ENCODE measurements at places on chromosomes 5 and 9.

- DNase-seq: peak; percentile 48
These were observed 44.9 kb upstream of the HCN1 start for GRCh38 chr5:45741110-45741509.

- DNase-seq: no peak
These were observed 296.9 kb downstream of the TLE4 start for GRCh38 chr9:79868567-79869189.

GRCh38 chr5:396531-396961 lies 46.4 kb upstream of the EXOC3 start:
- DNase-seq: no peak

- no peak for DNase-seq
These were observed 112.7 kb downstream of the OSTF1 start for GRCh38 chr9:75200892-75201470.

DNA sequence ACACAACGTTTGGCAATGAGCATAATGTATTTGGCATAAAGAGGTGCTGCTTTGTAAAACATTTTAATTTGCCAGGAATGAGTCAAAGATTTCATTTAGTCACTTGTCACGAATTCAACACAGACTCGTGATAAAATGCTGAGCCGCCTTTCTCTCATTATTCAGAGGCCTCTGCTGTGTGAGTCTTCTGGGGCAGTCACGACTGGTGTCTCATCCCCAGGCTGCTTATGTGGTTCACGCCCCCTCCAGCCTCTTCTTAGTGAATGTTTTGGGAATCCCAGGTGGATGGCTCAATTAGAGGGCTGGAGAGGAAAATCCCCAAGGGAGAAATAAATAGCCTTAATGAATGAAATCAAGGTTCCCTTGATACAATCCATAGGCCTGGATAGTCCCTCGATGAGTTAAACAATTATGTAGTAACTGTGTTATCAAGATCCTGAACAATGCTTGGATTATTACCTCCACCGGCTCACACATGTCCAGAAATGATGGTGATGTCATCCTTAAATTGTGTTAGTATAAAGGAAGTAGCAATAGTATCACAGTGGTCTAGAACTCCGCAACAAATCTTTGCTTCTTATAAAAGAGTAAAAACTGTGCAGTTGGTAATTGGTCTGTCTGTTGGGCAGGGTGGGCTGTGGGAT lies 192.1 kb upstream of the ADAMTS16 start:
- DNase-seq: no peak

GRCh38 chr5:107389775-107390148 lies 281.0 kb downstream of the EFNA5 start:
- DNase-seq: no peak

GRCh38 chr9:98533132-98533531 lies 175.6 kb downstream of the GABBR2 start:
- no peak for DNase-seq

- no peak for DNase-seq
These were observed 131.0 kb downstream of the PBX3 start for GRCh38 chr9:125878164-125878631.

DNA sequence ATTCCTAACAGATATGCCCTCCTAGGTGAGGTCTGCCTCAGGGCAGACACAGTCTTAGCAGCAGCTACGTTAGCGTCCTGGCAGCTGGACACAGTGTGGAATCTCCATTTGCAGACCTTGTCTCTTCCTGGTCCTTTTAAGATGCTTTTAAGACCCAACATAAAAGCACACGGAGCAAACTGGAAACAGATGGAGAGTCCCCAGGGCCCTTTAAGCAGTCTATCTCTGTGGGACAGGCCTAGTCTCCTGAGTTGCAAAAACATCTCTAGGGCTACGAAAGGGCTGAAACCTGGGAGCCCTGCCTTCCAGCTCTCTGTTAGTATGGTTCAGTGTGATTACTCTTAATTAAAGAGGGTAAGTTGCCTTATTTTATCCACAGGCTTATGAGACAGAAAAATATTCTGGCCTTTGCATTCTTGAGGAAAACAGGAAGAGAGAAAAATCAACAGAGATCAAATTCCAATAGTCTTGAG lies 66.0 kb upstream of the GNA14 start:
- no peak for DNase-seq

DNA sequence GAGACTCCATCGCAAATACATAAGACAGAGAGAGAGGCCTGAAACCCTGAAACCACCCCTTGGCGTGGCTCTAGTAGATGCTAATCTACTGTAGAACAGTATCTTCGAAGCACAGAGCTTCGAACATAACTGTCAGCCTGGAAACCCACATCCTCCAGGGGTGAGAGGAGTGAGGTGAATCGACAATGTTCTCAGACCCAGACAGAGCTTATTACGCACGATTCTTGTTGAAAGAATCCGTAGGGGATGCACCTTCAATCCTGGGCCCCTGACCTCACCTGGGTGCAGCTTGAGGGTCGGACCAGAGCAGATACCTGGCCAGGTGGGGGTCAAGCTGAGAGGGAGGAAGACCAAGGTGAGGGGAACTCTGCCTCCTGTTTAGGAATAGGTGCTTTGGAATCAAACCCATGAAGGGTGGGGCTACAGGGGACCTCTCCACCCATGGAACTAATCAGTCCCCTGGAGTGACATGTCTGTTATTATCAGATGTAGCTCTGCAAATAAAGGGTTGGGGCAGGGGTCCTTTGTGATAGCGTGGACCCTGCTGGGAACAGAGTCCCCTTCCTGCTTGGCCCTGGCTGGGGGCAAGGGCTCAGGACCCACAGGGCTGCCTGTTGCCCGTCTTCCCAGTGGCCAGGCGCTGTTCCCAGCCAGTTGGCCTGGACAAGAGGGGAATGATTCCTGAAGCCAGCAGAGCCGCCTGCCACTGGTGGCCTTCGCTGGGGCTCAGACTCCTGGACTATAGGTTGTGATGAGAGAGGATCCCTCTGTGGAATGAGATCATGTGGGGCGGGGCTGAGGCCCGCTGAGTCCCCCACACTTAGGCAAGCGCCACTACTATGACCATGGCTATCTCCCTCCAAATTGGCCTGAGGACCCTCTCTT lies 41.2 kb downstream of the DBH start:
- no peak for DNase-seq

GRCh38 chr9:133875131-133875530 lies 117.0 kb downstream of the VAV2 start:
- DNase-seq: no peak

DNA sequence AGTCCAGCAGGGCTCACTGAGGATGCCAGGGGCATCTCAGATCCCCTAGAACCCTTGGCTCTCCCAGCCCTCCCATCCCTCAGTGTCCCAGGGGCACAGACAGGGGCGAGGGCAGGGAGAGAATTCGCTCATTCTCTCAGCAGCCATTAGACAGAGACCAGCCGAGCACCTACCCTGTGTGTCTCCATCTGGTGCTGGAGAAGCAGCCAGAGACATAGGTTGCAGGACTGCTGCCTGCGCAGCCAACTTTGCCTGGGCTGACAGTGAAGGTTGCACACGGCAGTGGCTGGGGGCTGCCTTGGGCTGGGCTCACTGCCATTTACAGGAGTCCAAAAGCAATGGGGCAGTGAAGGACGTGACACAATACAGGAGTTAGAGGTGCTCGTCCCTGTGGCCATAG lies 60.9 kb downstream of the OLFM1 start:
- no peak for DNase-seq

Data from iPS DF 19.7 (cell line).